ENCODE measurements at places on chromosomes 4 and X.
A peak's percentile ranks its signal among the peaks of the same experiment; 100 is the strongest.

- no peak for DNase-seq
Observed at GRCh38 chr4:182700362-182701160, 216.6 kb downstream of the DCTD start.

DNA sequence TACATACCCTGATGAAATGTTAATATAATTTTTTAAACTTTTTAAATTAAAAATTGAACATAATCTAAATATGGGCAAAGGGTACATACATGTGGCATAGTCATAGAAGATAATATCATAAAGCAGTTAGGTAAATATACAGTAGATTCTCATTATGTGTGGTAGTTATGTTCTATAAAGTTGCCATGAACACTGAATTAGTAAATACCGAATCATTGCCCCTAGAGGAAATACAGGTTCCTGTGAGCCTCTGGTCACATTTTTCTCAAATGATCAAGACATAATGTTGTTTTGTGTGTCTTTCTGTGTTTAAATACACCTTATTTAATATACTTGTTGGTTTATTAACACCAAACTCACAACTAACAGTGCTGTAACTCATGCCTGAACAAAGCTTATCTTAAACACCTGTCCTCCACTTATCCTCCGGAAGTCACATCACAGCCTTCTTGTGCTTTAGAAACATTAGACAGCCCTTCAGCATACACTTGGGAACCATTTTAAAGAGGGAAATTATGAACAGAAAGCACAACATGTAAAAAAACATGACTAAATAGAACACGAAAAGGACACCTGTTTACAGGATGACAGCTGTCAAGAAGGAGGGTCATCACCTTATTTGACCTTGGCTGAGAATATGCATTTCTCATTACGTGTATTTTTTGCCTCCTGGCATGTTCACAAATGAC, 169.4 kb upstream of the NAP1L5 start:
- no peak for DNase-seq

DNA sequence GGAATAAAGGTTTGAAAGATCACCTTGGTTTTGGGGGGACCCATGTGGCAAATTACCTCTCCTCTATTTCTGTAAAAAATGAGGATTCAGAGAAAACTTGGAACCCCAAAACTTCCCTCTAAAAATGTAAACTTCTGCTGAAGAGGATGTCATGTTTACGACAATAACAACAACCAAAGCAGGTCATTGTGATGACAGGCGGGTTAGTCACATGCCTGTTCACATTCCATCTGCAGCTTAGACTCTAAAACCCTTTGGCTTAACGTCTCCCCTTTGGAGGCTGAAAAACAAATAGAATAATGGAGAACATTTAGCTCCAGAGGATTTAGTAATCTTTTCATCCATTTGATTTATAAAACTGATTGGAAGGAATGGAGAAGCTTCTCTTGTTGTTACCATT, 75.0 kb upstream of the FAM9C start:
- DNase-seq = no peak

GRCh38 chr4:56728512-56728911, 47.4 kb upstream of the HOPX start:
- peak; percentile 92 for DNase-seq

DNA sequence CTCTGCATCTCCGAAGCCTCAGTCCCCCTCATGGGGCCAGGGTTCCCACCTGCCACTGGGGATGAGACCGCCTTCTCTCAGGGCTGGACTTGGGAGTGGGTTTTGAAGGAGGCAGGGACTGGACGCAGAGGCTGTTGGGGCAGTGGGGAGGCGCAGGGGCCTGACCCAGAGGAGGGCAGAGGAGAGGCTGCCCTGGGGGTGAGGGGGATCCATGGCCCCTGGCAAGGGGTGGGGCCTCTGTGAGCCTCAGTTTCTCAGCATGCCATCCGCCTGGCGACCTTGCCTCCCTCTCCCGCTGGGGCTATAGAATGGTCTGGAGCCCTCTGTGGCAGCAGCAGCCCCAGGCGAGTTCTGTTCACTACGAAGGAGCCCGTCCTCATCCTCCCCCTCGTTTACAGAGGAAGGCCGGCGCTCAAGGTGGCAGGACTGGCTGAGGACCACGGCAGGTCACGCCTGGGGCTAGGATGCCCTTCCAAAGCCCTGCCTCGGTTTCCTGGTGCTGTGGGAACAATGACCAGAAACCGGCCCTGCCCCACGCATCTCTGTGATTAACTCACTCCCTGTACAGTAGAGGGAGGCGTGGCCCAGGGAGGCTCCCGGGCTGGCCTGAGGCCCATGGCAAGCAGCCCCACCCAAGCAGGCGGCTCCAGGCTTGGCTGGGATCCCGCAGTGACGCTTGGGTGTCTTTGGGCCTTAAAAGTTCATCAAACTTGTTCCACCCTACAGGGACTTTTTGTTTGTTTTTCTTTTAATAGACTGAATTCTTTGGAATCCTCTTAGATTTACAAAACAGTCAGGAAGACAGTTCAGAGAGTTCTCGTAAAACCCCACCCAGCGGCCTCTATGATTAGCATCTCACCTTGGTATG, 16.0 kb upstream of the SH3TC1 start:
- peak; percentile 91 for DNase-seq

- DNase-seq = no peak
Observed at GRCh38 chr4:5168891-5169290, 117.6 kb downstream of the STK32B start.

DNA sequence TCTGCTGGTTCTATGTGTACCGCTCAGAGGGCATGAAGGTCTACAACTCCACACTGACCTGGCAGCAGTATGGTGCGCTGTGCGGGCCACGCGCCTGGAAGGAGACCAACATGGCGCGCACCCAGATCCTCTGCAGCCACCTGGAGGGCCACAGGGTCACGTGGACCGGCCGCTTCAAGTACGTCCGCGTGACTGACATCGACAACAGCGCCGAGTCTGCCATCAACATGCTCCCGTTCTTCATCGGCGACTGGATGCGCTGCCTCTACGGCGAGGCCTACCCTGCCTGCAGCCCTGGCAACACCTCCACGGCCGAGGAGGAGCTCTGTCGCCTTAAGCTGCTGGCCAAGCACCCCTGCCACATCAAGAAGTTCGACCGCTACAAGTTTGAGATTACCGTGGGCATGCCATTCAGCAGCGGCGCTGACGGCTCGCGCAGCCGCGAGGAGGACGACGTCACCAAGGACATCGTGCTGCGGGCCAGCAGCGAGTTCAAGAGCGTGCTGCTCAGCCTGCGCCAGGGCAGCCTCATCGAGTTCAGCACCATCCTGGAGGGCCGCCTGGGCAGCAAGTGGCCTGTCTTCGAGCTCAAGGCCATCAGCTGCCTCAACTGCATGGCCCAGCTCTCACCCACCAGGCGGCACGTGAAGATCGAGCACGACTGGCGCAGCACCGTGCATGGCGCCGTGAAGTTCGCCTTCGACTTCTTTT, 32.2 kb downstream of the WFS1 start:
- no peak for DNase-seq
